ENCODE measurements at places on chromosomes 12 and 14.

GRCh38 chr14:104687601-104688504 is 1.6 kb upstream of the INF2 start:
- no peaks in the 10 kb centered on the region for H3K36me3 ChIP-seq
- peaks cover 52% of the 10 kb centered on the region for H3K4me1 ChIP-seq
- peak overlapping the region; percentile 87 for H3K27ac ChIP-seq
- no peak for DNase-seq
- H3K27me3 ChIP-seq, result no peaks in the 10 kb centered on the region
- H3K4me3 ChIP-seq, result peak overlapping the region; percentile 99

- H3K4me1 ChIP-seq, result peaks cover 14% of the 10 kb centered on the region
- peak overlapping the region; percentile 40 for H3K27ac ChIP-seq
- peak overlapping the region; percentile 25 for H3K4me3 ChIP-seq
Observed at GRCh38 chr12:124786061-124786964, 77.4 kb downstream of the SCARB1 start.

- no peaks in the 10 kb centered on the region for H3K36me3 ChIP-seq
- H3K4me1 ChIP-seq, result no peaks in the 10 kb centered on the region
- no peaks in the 10 kb centered on the region for H3K27me3 ChIP-seq
Observed at GRCh38 chr14:75411214-75411540, 16.6 kb upstream of the JDP2 start.

- no peaks in the 10 kb centered on the region for H3K36me3 ChIP-seq
- DNase-seq, result no peak
- H3K4me1 ChIP-seq, result peaks cover 3% of the 10 kb centered on the region
- H3K27me3 ChIP-seq, result no peaks in the 10 kb centered on the region
Observed at GRCh38 chr12:106106892-106107291, 31.9 kb downstream of the NUAK1 start.

Measured in esophagus squamous epithelium (tissue), 5 donors.